ENCODE measurements at places on chromosomes 3 and 15.

- no peak for DNase-seq
Observed at GRCh38 chr3:184872200-184872599, 60.2 kb downstream of the VPS8 start.

DNA sequence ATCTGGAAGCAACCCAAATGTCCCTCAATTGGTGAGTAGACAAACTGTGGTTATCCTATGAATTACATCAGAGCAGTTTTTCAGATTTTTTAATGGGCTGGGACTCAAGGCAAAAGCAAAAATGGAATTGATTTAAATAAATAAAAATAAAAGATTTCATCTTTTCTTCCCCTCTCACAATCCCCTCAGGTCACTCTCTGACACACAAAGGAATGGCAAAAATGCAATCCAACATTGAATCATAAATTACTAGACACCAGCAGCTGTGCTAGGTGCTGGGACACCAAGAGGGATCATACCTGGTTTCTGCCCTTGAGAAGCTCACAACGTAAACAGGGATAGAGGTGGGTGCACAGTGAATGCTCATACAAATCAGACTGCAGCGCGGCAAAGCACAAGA is 58.8 kb downstream of the CPN2 start:
- no peak for DNase-seq

DNA sequence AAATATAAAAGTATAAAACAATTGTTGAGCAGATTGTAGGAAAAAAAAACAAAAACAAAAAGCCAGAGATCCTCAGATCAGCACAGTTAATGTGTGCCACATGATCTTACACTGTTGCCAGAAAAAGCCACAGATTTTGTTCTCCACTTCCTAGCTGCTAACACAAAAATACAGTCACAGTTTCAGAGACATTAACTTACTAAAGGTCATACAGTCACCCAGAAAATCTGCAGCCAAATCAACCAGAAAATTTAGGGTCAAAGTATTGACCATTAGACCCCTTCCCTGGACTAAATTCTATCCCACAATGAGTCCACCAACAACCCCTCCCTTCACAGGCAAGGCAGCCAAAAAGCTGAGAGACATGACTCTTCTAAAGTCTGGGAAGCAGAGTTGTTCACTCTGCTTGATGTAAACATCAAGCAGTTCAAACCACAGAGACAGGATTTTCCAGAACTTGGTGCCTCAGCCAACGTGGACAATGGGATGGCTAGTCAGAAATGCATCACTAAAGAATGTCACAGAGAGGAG is 59.1 kb downstream of the SST start:
- DNase-seq: no peak

DNA sequence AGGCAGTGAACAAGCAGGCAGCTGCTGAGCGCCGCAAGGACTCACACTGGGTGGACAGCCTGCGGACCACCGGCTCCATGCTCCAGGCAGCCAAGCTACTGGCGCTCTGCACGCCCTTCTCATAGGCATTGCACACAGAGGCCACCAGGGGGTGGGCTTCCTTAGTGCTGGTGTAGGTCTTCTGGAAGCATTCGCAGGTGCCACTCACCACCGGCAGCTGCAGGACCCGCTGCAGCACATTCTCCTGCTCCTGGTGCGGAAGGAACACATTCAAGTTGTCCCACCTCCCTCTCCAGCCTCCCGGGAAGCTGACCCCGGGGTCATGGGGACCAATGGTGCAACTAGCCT is 6.0 kb downstream of the PLIN1 start:
- DNase-seq: no peak

- DNase-seq: no peak
Observed at GRCh38 chr3:173663696-173664111, 266.2 kb downstream of the NLGN1 start.

DNA sequence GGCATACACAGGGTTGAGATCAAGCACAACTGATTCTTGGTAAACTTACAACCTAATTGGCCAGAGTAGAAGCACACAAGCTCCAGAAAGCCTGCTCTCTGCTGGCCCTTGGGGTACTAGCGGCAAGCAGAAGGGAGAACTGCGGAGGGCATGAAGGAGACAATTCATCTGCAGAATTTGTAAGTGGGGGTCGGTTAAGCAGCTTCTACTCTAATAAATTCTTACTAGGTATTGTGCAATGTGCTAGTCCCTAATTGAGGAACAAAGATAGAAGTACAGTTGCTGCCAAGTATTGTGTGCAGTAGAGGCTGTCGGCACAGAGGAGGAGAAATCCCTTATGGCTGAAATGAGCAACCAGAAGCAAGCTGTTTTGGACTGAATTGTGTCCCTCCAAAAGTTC is 91.2 kb upstream of the VEPH1 start:
- no peak for DNase-seq

DNA sequence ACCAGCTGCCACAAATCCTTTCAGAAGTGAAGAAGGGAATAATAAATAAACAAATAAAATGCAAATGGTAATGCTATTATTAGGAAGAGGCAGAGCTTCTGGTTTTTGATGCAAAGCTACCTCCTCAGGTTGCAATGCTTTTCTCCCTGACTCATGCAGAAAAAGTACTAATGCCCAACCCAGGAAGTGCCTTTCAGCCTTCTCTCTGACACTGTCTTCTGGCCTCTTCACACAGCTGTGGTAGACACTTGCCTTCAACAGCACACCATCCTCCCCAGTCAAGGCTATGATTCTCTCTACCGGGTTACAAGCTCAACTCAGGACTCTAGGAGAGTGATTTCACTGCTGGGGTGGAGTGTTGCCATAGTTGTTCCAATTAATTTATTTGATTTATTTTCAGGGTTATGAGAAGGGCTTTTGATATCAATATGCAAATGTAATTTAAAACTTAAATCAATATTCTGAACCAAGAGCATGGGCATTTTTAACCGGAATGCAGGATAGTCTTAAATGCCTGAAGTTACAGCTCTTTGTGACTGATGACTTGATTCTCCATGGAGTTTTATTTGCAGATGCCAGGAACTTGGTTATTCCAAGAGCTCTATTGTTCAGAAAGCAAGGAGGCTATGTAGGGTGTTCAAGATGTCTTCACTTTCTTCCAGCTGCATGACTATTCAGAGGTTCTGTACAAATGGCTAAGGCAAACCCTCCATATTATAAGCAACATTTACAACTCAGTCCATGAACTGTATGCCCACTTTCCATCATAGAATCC is 27.1 kb upstream of the GALNT15 start:
- no peak for DNase-seq

DNA sequence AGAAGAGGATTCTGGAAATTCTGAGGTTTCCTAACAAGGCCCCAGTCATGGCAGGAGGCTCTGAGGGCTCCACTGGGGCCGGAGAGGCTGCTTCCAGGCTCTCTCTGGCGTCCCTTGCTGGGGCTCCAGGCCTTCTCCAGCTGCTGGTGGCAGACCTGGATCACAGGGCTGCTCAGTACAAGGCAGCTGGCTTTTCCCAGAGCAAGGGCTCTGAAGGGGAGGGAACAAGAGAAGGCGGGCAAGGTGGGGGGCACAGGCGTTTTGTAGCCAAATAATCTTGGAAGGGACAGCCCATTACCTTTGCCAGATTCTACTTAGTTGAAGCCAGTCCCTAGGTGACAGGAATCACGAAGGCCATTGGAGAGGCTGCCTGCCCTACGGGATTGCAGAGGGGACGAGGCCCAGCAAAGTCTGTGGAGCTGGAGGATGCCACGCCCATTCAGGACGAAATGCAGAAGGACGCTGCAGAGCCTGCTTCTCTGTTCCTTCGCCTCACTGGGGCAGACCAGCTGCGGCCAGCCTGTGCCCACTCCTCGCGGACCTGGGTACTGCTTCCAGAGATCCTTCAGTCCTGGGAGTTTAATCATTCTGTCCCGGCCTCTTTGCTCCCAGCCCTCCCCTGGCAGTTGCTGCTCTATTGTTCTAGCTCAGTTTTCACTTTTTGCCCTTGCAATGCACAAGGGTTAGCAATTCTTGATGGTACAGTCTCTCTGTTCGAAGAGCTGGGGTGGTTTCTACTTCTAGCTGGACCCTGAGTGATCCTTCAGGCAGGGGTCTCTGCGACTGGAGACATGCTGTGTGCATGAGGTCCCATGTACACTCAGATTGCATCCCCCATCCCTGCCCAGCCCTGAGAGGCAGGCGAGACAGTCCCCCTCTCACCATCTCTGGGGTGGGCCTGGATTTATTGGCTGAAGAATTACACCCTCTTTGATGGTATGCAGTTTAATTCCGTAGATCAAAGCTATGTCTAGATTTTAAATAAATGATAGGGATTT is 149.3 kb upstream of the MEF2A start:
- DNase-seq: no peak

GRCh38 chr3:78041486-78041885 is 1001.6 kb downstream of the ROBO2 start:
- DNase-seq: no peak

DNA sequence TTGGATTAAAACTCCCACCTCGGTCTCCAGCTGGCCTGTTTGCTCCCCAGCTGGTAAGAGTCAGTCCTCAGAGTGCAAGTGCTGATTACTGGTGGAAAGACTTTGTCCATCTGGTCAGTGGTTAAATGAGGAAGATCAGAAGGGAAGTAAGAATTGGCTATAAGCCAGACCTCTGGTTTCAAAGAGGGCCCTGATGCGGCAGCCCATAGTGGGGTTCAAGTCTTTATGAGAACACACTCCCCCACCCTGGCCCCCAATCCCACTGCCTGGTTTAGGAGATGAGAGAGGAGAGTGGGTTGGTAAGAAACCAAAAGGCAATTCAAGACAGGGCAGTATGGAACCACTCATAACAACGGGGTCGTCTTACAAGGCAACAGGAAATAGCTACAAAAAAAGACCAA is 65.0 kb downstream of the FRMD4B start:
- peak; percentile 16 for DNase-seq

- no peak for DNase-seq
Observed at GRCh38 chr3:114294940-114295480, 1.2 kb downstream of the TIGIT start.

- no peak for DNase-seq
Observed at GRCh38 chr15:57625703-57626448, 34.2 kb downstream of the MYZAP start.

- no peak for DNase-seq
Observed at GRCh38 chr3:55482496-55483195, 4.5 kb downstream of the WNT5A start.

GRCh38 chr15:101138086-101138660 is 113.7 kb downstream of the CHSY1 start:
- DNase-seq: no peak

DNA sequence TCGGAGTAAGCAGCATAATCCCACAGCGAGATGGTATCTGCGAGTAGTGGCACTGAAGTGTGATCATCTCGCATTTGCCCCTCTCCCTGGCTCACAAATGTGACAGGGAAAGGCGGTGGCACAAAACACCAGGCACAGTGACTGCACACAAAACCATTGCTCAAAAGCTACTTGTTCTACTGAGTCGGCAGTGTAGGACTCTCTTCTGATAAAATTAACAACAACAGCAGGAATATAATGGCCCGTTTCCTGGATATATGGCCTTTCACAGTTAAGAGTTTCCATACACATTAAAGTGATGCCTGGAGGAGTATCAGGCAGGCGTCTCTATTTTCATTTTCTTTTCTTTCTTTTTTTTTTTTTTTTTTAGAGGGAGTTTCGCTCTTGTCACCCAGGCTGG is 69.0 kb downstream of the MYO1E start:
- DNase-seq: no peak

DNA sequence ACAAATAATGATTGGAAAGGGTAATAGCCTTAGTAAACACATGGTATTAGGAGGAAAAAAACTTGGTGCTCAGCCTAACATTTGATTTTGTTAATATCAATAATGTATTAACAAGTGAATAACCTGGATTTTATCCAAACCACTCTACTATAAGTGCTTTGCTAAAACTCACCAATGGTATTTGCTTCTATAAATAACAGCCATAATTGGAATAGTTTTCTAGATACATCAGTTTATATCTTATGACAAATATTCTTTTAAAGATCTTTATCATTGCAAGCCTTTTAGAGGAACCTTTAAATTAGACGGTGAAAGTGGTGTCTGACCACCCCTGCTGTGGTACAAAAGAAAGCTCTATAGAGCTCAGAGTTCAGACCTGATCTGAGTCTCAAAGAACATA is 123.9 kb downstream of the SHOX2 start:
- no peak for DNase-seq

- DNase-seq: no peak
Observed at GRCh38 chr3:25396686-25397085, 31.4 kb upstream of the RARB start.

- DNase-seq: no peak
Observed at GRCh38 chr3:123071146-123071545, 4.3 kb downstream of the PDIA5 start.

DNA sequence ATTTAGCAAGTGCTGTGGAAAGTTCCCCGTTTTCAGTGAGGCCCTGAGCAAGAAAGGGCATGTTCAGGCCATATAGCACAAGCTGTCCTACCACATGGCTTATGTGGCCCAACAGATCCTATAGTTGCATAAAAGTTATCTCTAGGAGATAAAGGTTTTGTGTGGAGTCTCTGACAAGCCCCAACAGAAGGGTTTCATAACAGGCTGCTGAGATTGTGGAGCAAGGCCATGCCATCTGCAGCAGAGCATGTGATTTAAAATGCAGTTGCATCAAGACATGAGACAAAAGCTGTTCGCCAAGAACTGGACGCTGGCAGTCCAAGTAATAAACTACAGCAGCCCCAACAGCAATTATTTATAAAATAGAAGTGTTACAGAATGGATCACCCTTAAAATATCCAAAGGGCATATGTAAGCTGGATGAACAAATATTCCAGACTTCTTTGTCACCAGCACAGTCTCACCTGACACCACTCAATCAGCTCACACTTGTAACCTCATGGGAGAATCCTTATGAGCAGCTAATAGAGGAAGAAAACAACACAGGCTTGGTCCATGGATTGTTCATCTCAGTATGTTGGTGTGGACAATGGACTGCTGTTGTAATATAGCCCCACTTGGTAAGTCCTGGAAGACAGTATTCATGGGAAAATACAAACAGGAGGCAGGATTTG is 14.4 kb upstream of the CLDN1 start:
- DNase-seq: no peak

DNA sequence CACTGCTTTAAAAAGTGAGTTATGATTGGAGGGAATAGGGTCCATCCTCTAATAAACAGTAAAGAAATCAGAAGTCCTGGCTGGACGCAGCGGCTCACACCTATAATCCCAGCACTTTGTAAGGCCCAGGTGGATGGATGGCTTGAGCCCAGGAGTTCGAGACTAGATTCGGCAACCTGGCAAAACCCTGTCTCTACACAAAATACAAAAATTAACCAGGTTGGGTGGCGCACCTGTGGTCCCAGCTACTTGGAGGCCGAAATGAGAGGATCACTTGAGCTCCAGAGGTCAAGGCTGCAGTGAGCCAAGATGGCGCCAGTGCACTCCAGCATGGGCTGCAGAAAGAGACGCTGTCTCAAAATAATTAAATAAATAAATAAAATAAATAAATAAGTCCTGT is 171.2 kb downstream of the POTEB3 start:
- DNase-seq: no peak

- DNase-seq: no peak
Observed at GRCh38 chr15:39358441-39359041, 222.3 kb upstream of the THBS1 start.

GRCh38 chr15:62021991-62022600 is 38.2 kb downstream of the VPS13C start:
- DNase-seq: no peak
